Mammary microvascular endothelial cell (primary cell): ENCODE measurements at places on chromosomes 16 and 17. TPM values are rescaled to one million over a fixed set of nuclear protein-coding genes. Genes with fewer than 3 reads are reported as not detected.

The PDE6G gene
- 0.20 and 0.25 TPM in 2 replicates for total RNA-seq

The TBC1D3I gene
- total RNA-seq: not detected in 2 replicates

The PLLP gene
- total RNA-seq: 2.1 and 3.0 TPM in 2 replicates

The ATP1B2 gene
- total RNA-seq: not detected in 2 replicates

The TLCD3B gene
- total RNA-seq: 0.34 TPM in 1 of 2 replicates, not detected in the other

The CDH13 gene
- total RNA-seq: 150 and 151 TPM in 2 replicates

The TEX14 gene
- 0.27 TPM in 1 of 2 replicates, not detected in the other for total RNA-seq

The GP2 gene
- not detected in 2 replicates for total RNA-seq

The ELMO3 gene
- total RNA-seq: 0.60 and 0.98 TPM in 2 replicates

The LCAT gene
- total RNA-seq: 3.7 and 4.5 TPM in 2 replicates

The RAB11FIP4 gene
- total RNA-seq: under 0.01 TPM in 1 of 2 replicates, not detected in the other

The DNAJC7 gene
- 65.2 and 68.0 TPM in 2 replicates for total RNA-seq

The CFAP52 gene
- total RNA-seq: not detected in 2 replicates

The PDILT gene
- not detected in 2 replicates for total RNA-seq

The SALL1 gene
- total RNA-seq: not detected in 2 replicates

The RDM1 gene
- total RNA-seq: 0.20 and 0.80 TPM in 2 replicates

The KCNH4 gene
- total RNA-seq: 0.07 and 0.15 TPM in 2 replicates

The TEKT3 gene
- total RNA-seq: not detected in 2 replicates

The STX1B gene
- 0.05 and 0.93 TPM in 2 replicates for total RNA-seq

The CACNG3 gene
- not detected in 2 replicates for total RNA-seq

The CD68 gene
- total RNA-seq: 28.8 TPM in 2 replicates

The CASKIN1 gene
- total RNA-seq: not detected in 2 replicates

The TMC8 gene
- total RNA-seq: 0.07 and 0.30 TPM in 2 replicates

The FBXW10B gene
- 0.15 and 0.27 TPM in 2 replicates for total RNA-seq

The KRTAP3-2 gene
- total RNA-seq: not detected in 2 replicates

The P2RX1 gene
- total RNA-seq: not detected in 2 replicates

The HCFC1R1 gene
- total RNA-seq: 18.6 and 24.1 TPM in 2 replicates

The KRT31 gene
- not detected in 2 replicates for total RNA-seq

The C16orf89 gene
- 1.2 and 2.1 TPM in 2 replicates for total RNA-seq

The HS3ST2 gene
- total RNA-seq: not detected in 2 replicates

The UNKL gene
- 7.3 and 8.8 TPM in 2 replicates for total RNA-seq

The CDRT15 gene
- not detected in 2 replicates for total RNA-seq

The GNGT2 gene
- total RNA-seq: 2.8 and 8.5 TPM in 2 replicates

The DHX58 gene
- 15.4 and 17.7 TPM in 2 replicates for total RNA-seq

The PRAC1 gene
- total RNA-seq: not detected in 2 replicates

The C17orf113 gene
- total RNA-seq: 0.07 and 0.20 TPM in 2 replicates

The SKAP1 gene
- 0.07 and 0.69 TPM in 2 replicates for total RNA-seq

The PIGL gene
- 10.1 and 18.6 TPM in 2 replicates for total RNA-seq

The OR4D1 gene
- total RNA-seq: not detected in 2 replicates

The RGS11 gene
- total RNA-seq: 0.25 and 1.1 TPM in 2 replicates

The RBFOX1 gene
- total RNA-seq: not detected in 2 replicates

The KDM8 gene
- 2.4 and 3.4 TPM in 2 replicates for total RNA-seq

The KRT25 gene
- total RNA-seq: not detected in 2 replicates

The NPIPB13 gene
- 0.10 and 0.27 TPM in 2 replicates for total RNA-seq

The CDRT15L2 gene
- not detected in 2 replicates for total RNA-seq

The NECAB2 gene
- not detected in 2 replicates for total RNA-seq

The ATMIN gene
- 23.9 and 26.7 TPM in 2 replicates for total RNA-seq

The PRDM7 gene
- not detected in 2 replicates for total RNA-seq
